ENCODE measurements at places on chromosomes 2 and 18. TPM values are rescaled to one million over a fixed set of nuclear protein-coding genes. Genes with fewer than 3 reads are reported as not detected.
A peak's percentile ranks its signal among the peaks of the same experiment; 100 is the strongest.

SEMA4F gene
- 4.9 TPM for total RNA-seq

CTDSP1 gene
- 86.6 TPM for total RNA-seq

EMILIN1 gene
- total RNA-seq, result 6.9 TPM

ILKAP gene
- total RNA-seq, result 41.0 TPM

NXPH2 gene
- total RNA-seq, result not detected

DNA sequence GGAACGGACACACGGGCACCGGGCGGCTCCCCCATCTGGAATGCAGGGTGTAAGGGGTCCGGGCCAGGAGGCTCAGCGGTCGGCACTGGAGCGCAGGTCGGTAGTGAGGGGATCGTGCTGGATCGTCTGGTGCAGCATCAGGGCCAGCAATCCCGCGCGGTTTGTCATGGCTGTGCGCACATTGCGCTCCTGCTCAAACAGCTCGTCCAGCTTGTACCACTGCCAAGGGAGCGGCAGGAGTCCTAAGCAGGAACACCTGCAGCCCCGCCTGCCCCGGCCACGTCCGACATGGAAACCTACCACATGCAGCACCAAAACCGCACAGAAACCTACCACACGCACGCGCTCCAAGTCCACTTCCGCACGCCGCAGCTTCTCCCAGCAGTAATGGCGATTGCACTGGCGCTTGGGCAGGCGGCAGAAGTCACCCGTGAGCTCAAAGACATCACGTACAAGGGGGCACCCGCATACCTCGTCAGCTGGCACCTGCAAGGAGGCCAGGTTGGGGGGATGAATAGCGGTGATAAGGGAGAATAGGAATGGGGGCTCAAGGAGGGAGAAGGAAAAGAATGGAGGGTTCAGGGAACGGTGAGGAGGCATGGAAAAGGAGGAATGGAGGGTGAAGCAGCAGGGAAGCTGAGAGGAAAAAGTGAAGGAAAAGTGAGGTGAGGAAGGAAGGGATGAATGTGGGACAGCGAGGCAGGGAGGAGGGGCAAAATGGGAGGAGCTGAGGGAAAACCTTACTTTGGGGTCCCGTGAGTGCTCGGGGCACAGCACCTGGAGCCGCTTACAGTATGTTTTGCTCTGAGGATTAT, 1.4 kb upstream of the MBD1 start:
- H3K4me1 ChIP-seq, result peaks cover 42% of the 10 kb centered on the region
- no peak overlapping the region for H3K4me3 ChIP-seq
- no peak overlapping the region for H3K27ac ChIP-seq

GRCh38 chr18:22731398-22731797, 201.7 kb upstream of the RBBP8 start:
- DNase-seq, result no peak
- H3K27me3 ChIP-seq, result no peaks in the 10 kb centered on the region
- no peak overlapping the region for H3K27ac ChIP-seq
- no peaks in the 10 kb centered on the region for H3K36me3 ChIP-seq
- H3K4me1 ChIP-seq, result no peaks in the 10 kb centered on the region
- H3K4me3 ChIP-seq, result no peak overlapping the region

DNA sequence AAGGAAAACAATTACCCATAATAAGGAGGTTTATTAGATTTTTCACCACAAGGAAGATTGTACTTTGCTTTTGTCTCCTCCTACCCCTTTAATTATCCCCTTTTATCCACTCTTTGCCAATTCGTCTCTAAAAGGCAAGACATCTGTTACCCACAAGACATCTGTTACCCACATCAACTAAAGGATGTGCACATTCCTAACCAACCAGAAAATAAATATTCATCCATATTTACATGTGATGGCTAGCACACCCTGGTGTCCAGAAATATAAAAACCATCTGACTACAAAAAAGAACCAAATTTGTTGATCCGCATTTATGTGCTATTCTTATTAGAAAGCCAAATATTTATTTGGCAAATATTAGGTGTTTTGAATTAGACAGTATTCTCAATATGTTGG, 35.7 kb downstream of the ACVR1C start:
- no peak overlapping the region for H3K27ac ChIP-seq
- H3K4me1 ChIP-seq, result no peaks in the 10 kb centered on the region
- H3K4me3 ChIP-seq, result no peak overlapping the region
- H3K36me3 ChIP-seq, result no peaks in the 10 kb centered on the region
- peaks cover 8% of the 10 kb centered on the region for H3K27me3 ChIP-seq

GRCh38 chr2:238710032-238710735, 137.7 kb upstream of the TWIST2 start:
- no peak overlapping the region for H3K27ac ChIP-seq
- H3K4me3 ChIP-seq, result no peak overlapping the region
- no peaks in the 10 kb centered on the region for H3K4me1 ChIP-seq
- DNase-seq, result no peak

- no peak overlapping the region for H3K4me3 ChIP-seq
- no peaks in the 10 kb centered on the region for H3K36me3 ChIP-seq
- H3K27me3 ChIP-seq, result no peaks in the 10 kb centered on the region
- peaks cover 10% of the 10 kb centered on the region for H3K4me1 ChIP-seq
Measured at GRCh38 chr2:119326938-119327337, 39.7 kb downstream of the C2orf76 start.

DNA sequence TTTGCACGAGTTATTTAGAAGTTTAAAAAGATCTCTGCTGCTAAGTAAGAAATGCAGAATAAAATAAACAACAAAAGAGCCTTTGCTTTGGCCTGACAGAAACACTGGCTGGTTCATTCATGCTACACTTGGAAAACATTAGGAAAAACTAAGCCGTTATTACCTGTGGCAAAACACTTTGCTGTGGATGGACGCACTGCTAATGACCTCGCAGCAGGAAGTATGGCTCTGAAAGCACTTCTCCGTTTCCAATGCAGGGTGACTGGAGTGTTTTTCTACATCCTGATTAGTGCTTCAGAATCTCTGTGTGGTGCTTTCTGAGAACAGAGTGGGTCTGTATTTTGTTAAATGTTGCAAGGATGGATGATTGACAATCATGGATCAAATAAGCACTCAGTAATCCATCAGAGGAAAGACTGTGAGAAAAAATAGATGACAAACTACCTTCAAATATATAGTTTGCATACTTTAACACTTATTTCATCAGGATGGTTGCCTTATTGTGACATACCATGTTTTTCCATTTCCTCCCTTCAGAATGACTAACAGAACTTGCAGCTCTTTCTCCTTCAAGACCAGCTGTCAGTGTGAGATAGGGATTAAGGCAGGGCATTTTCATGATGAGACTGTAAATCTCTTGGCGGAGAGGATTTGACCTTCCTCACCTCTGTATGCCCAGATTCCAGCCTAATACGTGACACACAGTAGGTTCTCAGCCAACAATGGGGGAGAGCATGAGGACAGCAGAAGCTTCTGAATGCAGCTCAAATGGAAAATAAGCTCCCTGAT, 38.0 kb downstream of the LINC00305 start:
- H3K27ac ChIP-seq, result no peak overlapping the region
- DNase-seq, result no peak
- no peaks in the 10 kb centered on the region for H3K4me1 ChIP-seq
- no peaks in the 10 kb centered on the region for H3K36me3 ChIP-seq

DNA sequence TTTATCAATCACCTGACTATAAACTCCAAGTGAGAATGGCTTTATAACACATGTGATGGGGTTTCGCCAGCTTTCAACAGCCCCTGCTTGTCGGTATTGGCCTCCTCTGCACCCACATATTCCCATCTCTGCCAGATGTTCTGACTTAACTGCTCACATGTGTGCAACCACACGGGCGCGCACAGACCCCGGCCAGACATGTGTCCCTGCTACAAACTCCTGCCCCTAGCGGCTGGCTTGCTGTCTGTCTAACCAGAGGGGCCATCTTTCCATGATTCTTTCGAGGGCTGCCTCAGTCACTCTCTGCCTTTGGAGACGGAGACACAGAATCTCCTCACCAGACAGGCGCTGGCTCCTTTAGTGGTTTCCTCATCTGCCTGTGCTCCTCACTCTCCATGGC, 15.3 kb downstream of the STON1 start:
- no peak overlapping the region for H3K27ac ChIP-seq
- H3K4me1 ChIP-seq, result peaks cover 23% of the 10 kb centered on the region
- no peak for DNase-seq
- H3K27me3 ChIP-seq, result no peaks in the 10 kb centered on the region
- no peaks in the 10 kb centered on the region for H3K36me3 ChIP-seq
- H3K4me3 ChIP-seq, result no peak overlapping the region

GRCh38 chr2:179460181-179460929, 195.7 kb upstream of the SESTD1 start:
- H3K27me3 ChIP-seq, result no peaks in the 10 kb centered on the region
- DNase-seq, result no peak
- no peak overlapping the region for H3K4me3 ChIP-seq
- H3K36me3 ChIP-seq, result no peaks in the 10 kb centered on the region
- H3K27ac ChIP-seq, result no peak overlapping the region

DNA sequence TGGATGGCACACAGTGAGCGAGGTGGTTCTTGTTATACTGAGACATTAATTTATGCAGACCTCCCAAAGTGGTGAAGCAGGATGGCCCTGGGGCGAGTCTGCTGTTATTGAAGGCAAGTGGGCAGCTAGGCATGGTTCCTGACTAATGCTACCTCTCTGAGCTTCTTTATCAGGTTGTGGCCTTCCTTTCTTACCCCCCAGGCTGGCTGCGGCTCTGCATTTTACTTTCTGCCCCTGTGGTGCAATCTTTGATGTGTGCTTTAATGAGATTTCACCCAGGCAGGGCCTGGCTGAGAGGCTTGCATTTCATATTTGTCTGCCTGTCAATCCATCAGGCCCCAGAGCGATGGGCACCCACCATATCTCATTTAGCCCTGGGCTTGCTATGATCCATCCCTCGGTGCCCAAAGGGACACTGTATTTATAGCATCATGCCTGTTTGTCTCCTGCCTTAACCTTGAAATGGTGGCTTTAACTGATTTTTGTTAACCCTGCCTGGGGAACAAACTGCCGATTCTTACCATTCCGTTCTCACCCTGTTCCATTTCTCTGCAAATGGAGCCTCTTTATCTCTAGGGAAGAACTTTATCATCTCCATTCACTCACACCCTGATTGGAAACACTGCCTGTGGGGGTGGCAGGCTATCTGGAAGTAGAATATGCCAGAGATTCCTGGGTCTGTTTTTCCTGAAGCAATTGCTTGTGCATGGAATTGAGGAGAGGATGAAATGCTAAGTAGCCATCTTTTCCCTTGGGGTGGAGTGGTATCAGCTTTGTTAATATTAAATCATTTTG, 316.2 kb upstream of the THSD7B start:
- H3K4me3 ChIP-seq, result no peak overlapping the region
- H3K27ac ChIP-seq, result no peak overlapping the region
- no peaks in the 10 kb centered on the region for H3K27me3 ChIP-seq
- H3K36me3 ChIP-seq, result no peaks in the 10 kb centered on the region

DNA sequence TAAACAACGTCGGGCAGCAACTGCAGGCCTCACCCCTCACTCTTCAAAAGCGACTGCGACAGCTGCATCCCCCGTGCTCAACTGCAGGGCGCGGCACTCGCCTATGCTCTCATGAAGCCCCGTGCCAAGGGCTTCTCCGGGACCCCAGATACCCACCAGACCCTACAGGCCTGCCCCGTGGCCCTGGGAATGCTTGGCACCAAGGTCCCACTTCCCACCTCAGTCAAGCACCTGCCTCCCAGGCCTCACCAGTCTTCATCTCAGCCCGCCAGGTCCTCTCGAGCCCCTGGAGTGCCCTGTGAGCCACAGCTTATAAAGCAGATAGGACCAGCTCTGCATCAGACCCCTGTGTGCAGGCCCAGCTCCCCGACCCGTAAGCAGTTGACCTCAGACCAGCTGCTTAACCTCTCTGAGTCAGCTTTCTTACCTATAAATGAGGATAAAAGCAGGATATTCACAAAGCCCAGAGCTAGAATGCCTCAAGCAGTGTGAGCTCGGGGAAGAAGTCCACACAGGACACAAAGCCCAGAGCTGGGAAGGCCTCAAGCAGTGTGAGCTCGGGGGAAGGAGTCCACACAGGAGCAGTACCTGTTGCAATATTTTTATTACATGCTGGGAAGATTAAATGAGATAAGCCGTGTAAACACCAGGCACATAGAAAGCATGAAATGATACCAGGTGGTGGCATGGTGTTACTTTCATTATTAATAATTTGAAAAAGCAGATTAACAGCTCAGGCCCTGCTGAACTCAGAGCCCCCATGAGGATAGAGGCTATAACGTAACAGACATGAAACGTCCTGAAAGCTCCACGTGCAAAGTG, 96.9 kb downstream of the HDAC4 start:
- no peaks in the 10 kb centered on the region for H3K27me3 ChIP-seq
- DNase-seq, result peak; percentile 65
- H3K4me1 ChIP-seq, result peaks cover 47% of the 10 kb centered on the region
- H3K36me3 ChIP-seq, result no peaks in the 10 kb centered on the region
- no peak overlapping the region for H3K4me3 ChIP-seq
- no peak overlapping the region for H3K27ac ChIP-seq

DNA sequence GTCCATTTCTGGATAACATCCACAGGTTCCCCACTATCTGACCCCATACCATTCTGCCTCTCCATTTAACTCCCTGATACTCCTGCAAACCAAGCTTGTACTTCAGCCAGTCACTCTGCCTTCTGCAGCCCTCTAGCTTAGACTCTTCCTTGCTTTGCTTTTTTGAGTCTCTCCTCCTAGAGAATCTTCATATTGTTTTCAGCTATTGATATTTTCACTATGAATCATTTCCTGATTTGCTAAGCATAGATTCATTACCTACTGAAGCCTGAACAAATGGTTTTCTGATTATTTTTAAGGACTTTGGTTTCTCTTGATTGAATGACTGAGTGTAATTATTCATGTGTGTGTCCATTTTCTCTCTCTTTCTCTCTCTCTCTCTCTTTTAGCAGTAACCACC, 2102.3 kb upstream of the CELF4 start:
- no peaks in the 10 kb centered on the region for H3K27me3 ChIP-seq
- no peaks in the 10 kb centered on the region for H3K4me1 ChIP-seq
- no peak overlapping the region for H3K4me3 ChIP-seq
- no peaks in the 10 kb centered on the region for H3K36me3 ChIP-seq

DNA sequence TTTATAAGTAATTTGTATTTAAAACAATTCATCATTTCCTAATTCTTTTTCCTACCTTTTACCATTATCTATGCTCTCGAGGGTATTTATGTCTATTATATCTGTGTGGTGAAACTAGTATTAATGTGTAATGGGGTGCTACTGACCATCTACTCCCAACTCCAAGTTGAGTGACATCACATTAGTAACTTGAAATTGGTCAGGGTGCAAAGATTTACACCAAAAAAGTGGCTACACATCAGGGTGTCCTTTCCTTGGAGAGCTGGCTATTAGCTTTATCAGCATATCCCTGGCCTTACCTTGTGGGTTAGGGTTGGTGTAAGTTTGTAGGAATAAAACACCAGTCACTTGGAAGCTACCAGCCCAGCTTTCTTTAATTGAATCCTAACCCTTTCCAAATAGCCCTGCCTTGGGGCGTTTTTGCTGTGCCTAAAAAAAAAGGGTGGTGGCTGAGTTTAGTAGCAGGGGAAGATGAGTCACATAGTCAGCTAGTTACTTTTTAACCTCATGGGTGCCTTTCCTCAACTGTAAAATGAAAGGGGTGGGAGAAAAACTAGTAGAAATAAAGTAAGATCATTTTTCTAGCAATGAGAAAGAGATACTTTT, 14.0 kb downstream of the ANXA4 start:
- peaks cover 52% of the 10 kb centered on the region for H3K4me1 ChIP-seq
- H3K27ac ChIP-seq, result peak overlapping the region; percentile 75
- H3K4me3 ChIP-seq, result no peak overlapping the region
